ENCODE measurements at places on chromosomes 16 and 17.

DNA sequence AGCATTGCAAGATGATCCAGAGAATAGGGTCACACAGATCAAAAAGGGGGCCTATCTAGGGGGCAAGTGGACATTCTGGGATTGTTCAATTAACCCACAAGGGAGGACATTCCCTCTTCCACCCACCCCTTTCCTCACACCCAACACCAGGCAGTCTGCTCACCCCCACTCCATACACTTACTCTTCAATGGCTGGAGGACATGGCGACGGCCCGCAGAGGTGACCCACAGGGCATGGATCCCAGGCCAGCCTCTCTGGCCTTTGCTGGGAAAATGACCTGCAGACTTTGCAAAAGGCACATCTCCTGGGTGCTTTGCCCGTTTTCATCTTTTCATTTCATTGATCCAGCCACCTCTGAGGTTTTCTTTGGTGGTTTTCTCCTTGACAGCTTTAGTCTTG, 1.7 kb upstream of the CACNG5 start:
- no peak for DNase-seq

GRCh38 chr17:40862985-40863733, 3.9 kb downstream of the KRT12 start:
- no peak for DNase-seq

DNA sequence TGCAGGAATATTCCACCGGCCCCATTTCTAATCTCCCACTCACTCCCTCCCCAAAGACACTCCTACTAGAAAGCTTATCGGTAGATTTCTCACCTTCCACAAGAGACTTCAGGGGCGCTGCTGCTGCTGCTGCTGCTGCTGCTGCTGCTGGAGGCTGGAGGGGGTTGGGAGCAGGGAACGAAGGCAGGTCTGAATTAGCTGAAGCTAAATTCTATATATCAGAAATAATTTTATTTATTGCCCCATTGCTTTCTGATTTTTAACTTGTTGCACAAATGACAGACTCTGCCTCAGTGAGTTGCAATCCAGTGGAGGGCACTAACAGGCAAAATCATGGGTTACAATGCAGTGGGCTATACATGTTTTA, 25.8 kb upstream of the HLF start:
- no peak for DNase-seq

GRCh38 chr17:65173284-65173793, 36.2 kb downstream of the RGS9 start:
- DNase-seq: no peak

GRCh38 chr16:25395528-25395927, 137.9 kb upstream of the ZKSCAN2 start:
- DNase-seq: no peak

DNA sequence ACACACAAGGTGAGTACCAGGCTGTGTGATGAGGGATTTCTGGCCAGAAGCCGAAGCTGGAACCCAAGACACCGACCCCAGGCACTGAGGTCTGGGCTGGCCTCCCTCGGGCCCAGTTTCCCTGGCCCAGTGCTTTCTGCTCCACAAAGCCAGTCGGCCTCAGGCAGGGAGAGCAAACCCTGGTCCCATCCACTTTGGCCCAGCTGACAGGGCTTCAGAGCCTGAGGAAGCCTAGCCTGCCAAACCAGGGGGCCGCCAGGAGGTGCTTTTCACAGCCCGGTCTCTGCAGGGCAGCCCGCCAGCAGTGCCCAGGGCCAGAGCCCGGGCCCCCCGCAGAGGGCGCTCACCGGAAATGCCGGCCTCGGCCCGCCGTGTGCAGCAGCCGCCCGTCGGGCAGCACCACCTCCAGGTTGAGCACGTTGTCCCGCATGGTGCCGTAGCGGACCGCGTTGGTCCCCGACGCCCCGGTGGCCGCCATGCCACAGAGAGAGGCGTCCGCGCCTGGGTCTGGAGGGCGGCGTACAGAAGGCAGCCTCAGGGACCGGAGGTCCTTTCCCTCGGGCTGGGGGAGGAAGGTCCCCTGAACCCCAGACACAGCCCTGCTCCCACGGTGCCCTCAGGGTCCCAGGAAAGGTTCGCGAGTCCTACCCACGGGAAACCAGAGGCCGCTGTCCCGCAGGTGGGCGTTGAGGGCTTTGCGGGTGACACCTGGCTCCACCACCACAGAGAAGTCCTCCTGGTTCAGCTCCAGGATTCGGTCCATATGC, 2.2 kb downstream of the LDHD start:
- no peak for DNase-seq
